Stimulated activated CD4-positive, alpha-beta T cell treated with anti-CD3 and anti-CD28 coated beads, Interleukin-15, amount 100 ng/mL, for 1 hour (primary cell): ENCODE measurements at places on chromosomes 11 and 22.

DNA sequence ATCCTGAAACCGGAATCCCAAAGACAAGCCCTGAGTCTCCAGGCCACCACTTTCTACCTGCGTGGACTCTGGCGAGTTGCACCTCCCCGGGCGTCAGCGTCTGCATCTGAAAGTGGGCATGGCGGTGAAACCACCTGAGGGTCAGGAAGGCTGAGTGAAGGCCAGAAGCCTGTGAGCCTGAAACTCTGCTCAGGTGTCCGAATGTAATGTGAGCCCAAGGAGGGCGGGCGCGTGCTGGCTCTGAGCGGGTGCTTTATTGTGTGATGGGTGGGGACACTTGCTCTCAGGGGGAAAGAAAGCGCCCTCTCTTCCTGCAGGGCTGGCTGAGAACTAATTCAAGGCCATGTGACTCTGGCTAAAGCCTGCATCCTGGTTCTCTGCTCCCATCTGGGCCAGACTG lies 135.6 kb downstream of the ST3GAL4 start:
- DNase-seq: no peak

DNA sequence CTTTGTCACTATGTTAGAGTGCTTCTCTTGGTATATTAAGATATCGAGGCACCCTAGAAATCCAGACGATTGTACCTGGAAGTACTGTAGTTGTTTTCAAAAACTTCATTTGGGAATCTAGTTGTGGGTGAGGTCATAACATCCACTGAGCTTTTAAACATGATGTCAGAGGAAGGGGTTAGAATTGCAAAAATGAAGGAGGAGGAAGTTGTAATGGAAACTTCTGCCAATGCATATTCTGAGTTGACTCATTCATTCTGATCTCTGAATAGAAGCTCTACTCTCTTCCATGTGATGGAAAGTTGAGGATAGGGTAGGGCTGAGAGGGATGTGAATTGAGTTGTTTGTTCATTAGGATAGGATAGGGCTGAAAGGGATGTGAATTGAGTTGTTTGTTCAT lies 7.7 kb downstream of the CD44 start:
- DNase-seq: no peak

GRCh38 chr11:122637541-122637940 lies 18.0 kb upstream of the UBASH3B start:
- no peak for DNase-seq

- DNase-seq: no peak
Observed at GRCh38 chr22:31846161-31847115, 92.6 kb downstream of the DEPDC5 start.

DNA sequence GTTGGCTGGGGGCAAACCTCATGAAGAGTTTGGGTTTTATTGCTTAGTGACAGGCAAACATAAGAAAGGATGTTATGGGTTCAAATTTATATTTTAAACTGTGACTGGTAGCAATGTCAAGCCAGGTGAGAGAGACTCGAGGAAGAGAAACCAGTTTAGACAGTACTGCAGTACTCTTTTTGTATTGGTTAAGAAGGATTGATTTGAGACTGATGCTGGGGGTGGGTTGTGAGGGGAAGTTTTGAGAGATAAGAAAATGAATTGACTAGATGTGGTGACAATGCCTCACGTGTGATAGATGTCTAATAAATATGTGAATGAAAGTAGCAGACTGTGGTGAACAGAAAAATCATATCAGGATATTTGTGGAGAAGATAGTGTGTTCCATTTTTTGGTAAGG lies 142.4 kb downstream of the DDX10 start:
- DNase-seq: no peak

GRCh38 chr11:128618603-128619002 lies 31.2 kb upstream of the ETS1 start:
- DNase-seq: no peak

DNA sequence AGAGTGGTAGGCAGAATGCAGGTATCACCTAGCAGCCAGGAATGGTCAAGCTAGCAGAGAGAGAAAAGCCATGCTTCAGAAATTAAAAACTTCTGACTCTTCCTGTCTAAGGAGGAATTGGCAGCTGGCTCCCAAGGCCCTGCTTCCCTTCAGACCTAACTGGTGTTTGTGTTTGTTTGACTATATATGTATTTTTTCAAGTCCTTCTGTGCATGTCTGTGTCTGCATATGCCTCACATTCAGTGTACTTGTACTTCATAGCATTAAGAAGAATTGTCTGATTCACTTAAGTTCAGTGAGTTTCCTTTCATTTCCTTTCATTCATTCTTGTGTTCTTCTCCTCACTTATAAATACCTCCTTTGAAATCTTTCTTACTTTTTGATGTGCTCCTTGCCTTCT lies 109.0 kb upstream of the RRM1 start:
- no peak for DNase-seq

DNA sequence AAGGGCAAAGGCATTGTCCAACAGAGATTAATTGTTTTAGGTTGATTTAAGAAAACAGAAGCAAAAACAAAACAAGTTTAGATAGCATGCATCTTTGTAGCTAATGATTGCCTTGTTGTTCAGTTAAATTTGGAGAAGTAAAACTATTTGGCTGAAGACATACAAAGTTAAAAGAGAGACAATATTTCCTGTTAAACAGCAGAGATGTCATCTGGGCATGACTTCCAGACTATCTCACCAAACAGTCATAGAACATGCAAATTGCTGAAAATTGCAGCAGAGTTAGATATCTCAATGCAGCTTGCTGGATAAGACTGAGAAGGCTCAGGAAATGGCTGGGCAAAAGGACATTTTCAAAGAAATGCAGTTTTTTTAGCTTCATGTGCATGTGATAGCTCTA lies 57.5 kb upstream of the PDGFD start:
- DNase-seq: no peak

- DNase-seq: no peak
Observed at GRCh38 chr22:32354360-32355351, 3.0 kb upstream of the RFPL3 start.

DNA sequence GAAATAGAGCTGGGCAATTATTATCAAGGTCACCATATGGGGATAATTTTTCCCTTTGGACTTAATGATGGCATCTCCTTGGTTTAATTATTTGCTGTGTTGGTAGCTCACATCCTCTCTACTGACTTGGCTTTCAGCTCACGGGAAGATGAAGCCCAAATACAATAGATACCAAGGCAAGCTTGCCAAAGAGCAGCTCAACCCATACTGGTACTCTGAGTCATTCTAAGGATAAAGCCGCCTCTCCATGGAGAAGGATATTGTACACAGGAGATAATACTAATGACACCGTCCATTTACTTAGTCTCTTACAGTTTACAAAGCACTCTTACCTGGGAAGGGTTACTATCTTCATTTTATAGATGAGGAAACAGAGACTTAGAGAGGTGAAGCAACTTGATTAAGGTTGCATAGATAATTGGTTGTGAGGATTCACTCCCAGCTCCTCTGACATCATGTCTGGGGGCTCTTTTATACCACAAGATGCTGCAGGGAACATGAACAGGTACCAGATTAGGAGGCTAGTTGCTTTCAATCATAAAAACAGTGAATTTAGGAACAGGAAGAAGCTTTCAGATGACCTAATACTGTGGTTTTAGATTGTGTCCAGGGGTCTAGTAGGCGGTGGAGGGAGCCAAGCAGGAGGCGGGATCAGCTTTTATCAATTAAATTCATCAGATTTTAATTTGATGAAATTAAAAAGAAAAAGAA lies 48.3 kb upstream of the PICALM start:
- DNase-seq: no peak

DNA sequence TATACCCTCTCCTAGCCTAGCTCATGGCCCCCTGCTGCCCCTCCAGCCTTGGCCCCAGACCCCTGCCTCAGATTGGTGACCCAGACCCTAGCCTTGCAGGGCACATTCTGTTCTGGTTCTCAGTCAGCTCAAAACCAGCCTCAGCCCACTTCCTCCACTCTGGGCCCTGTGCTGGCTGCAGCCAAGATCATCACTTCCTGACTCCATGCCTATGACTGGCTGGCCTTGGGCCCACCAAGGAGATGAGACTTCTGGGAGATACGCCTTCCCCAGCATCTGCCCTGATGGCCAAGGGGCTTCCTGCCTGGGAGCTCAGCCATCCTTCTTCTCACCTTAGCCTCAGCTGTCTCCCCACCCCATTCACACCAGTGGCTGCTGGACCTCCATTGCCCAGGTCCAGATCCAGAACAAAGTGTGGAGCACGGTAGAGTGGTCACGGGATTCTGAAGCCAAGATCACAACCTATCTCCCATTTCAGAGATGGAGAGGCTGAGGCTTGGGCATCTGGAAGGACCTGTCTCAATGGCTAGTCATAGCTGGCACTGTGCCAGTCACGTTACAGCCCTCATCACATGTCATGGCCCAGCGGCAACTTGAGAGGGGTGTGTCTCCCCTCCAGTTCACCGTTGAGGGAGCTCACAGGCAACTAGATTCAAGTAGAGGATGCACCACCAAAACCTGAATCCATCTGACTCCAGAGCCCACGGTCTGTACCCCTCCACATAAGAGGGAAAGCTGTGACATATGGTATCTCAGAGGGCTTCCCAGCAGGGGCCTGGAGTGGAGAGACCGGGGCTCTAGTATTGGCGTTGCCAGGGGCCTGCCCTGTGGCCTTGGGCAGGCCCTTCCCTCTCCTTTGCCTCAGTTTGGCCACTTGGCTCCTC lies 43.0 kb upstream of the KLHL35 start:
- no peak for DNase-seq

DNA sequence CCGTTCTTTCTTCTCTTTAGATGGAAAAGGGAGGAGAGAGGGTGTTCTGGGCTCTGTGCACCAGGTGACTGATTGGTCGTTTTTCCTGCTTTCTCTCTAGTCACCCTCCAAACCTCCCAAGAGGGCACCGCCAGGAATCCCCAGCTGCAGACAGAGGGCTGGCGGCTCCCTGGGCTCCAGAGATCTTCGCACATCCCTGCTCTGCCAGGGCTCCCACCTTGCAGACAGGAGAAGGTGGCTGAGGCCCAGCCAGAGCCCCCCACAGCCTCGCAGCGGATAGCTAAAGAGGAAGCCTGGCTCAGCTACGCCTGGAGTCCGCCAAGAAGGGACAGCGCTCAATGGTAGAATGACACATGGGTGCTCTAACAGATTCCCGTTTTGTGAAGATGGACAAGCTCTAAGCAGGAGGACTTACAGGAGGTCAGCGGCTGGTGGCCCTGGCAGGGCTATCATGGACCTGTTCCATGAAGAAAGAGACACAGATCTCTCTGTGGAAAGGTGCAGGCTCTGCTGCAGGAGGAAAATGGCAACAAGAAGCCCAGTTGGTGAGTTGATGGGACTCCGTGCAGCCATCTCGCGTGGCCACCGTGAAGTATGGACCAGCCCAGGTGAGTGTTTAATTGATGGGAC lies 976.9 kb downstream of the BRD1 start:
- DNase-seq: no peak

- no peak for DNase-seq
Observed at GRCh38 chr11:83255366-83255765, 30.8 kb downstream of the CCDC90B start.

DNA sequence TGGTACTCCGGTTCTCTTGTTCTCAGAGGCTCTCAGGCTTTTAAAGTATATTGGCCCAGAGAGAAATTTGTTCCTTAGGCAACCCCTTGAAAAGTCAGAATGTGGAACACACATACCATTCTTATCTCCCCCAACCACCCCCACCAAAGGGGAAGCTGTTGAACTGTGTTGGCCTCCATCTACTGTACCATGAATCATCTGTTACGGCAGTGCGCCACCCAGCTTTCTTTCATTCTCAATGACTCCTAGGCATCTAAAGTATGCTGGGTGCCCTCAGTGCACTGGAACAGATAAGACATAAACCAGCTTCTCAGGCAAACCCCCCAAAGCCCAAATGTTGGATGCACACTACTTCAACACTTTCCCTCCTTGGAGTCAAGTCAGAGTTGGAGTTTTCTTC lies 696.2 kb upstream of the TENM4 start:
- DNase-seq: no peak

- no peak for DNase-seq
Observed at GRCh38 chr11:100632941-100633452, 54.1 kb upstream of the ARHGAP42 start.

DNA sequence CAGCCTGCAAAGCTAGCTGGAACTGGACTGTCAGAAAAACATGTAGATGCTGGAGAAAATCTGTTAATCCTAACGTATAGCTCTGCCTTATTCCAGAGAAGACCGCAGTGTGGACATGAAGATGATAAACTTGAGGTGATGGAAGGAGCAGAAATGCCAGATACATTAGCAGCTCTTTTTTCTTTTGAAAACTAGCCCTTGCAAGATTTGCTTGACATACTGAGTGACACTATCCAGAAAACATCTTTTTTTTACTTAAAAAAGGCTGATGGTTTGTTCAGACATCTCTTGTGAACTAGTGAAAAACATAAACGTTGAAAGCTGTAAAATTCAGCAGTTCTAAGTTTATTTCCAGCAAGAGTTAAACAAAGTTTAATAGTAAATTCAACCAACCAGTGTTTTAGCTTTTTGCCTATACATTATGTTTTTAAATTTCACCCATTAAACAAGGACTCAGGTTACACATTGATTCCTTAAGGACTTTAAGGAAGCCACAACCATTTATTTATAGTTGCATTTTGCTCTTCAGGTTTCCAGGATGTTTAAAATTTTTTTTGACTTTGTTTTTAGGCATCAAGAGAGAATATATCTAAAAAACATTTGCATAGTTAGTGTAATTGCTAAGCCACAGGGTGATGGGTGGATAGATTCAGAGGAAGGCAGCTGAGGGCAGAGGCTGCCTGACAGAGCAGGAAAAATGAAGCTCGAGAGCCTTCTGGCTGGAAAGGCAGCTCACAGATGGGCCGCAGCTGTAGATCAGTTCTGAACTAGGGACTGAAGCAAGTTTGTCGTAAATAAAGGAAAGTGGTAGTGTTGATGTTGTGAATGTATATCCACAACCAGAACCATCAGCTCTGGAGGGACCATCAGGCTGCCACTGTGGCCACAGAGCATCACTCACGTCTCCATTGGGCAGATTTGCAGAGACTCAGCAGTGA lies 9.5 kb downstream of the SNAP29 start:
- DNase-seq: no peak

DNA sequence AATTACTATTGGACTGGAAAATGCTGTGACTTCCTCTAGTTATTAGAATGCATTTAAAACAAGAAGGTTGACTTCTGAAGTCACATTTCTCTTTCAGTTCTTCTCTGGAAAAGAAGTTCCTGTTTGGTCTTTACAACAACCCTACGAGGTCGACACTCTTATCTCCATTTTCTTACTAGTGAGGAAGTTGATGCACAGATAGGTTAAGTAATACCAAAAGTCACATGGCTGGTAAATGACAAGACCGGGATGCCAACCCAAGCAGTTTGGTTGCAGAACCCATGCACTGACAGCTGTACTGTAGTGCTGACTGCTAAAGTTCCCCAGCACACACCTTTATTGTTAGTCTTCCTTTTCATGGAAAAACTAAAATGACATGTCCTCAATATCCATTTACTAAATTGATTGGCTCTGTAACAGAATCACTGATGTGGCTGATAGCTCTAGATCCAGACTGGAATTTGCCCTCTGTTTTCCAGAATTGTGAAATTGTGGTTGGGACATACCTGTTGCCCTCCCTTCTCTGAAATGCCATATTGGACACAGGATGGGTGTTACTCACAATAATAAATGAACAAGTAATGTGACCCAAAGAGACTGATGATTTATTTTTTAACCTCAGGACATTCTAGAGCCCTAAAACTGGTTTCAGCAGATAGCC lies 9.4 kb upstream of the TECTA start:
- no peak for DNase-seq
